ENCODE measurements at places on chromosomes 16 and 17. TPM values are rescaled to one million over a fixed set of nuclear protein-coding genes. Genes with fewer than 3 reads are reported as not detected.

GRCh38 chr16:58608601-58609136, 21.0 kb downstream of the CNOT1 start:
- H3K4me1 ChIP-seq, result peaks cover 3% of the 10 kb centered on the region
- peaks cover 4% of the 10 kb centered on the region for H3K36me3 ChIP-seq
- no peak for DNase-seq
- H3K27me3 ChIP-seq, result no peaks in the 10 kb centered on the region
- H3K4me3 ChIP-seq, result no peak overlapping the region

DNA sequence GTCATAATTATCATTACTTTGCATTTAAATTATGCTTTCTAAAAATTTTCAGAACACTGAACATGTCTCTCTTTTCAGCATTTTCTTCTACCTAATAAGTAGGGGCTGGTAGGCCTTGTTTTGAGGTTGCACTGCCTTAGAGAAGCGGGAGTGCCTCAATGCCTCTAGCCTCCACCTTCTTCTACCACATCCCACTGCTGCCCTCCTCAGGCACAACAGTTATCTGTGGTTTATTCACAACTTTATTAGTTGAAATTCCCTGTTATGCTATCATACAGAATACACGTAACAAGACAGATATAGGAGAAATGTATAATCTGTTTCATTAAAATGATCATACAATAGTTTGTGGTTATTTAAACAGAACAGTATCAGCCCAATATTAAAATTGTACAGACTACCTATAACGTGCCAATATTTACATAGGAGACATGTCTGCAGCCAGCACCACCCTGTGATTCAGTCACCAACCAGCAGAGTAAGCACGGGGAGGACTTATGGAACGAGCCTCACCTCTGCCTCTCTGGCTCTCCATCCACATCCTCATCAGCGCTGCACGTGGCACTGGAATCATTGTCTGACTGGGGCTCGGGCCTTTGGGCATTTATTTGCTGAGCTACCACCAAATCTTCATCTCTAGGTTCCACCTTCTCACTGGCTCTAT, 101.2 kb downstream of the TTC19 start:
- H3K4me1 ChIP-seq, result no peaks in the 10 kb centered on the region
- no peak overlapping the region for H3K4me3 ChIP-seq
- H3K27ac ChIP-seq, result no peak overlapping the region
- peaks cover 21% of the 10 kb centered on the region for H3K36me3 ChIP-seq

GRCh38 chr16:57899771-57900661, 70.9 kb downstream of the CNGB1 start:
- H3K27ac ChIP-seq, result no peak overlapping the region
- DNase-seq, result peak; percentile 70
- H3K4me1 ChIP-seq, result no peaks in the 10 kb centered on the region
- H3K4me3 ChIP-seq, result no peak overlapping the region
- no peaks in the 10 kb centered on the region for H3K36me3 ChIP-seq

DNA sequence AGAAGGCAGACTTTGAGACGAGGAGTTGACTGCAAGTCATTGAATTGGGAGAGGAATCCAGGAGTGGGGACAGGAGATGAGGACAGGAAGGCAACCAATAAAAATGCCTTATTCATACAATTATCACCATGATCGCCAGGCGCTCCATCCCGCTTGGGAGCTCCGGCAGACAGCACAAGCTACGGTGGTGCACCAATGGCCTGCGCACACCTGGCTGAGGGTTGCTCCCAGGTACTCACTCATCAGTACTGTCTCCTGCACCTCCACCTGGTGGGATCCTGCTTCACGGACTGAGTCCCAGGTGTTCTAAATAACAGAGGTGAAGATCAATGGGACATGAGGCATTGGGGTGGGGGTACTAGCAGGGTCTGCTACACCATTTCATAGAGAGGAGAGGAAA, 160.0 kb upstream of the TNRC6C start:
- H3K36me3 ChIP-seq, result no peaks in the 10 kb centered on the region
- DNase-seq, result no peak
- H3K27ac ChIP-seq, result no peak overlapping the region
- H3K27me3 ChIP-seq, result no peaks in the 10 kb centered on the region

- no peaks in the 10 kb centered on the region for H3K27me3 ChIP-seq
- peak overlapping the region; percentile 78 for H3K4me3 ChIP-seq
- DNase-seq, result peak; percentile 18
- peaks cover 3% of the 10 kb centered on the region for H3K36me3 ChIP-seq
- H3K4me1 ChIP-seq, result peaks cover 8% of the 10 kb centered on the region
- H3K27ac ChIP-seq, result peak overlapping the region; percentile 88
These were observed 15.2 kb upstream of the CA4 start for GRCh38 chr17:60134396-60135150.

DNA sequence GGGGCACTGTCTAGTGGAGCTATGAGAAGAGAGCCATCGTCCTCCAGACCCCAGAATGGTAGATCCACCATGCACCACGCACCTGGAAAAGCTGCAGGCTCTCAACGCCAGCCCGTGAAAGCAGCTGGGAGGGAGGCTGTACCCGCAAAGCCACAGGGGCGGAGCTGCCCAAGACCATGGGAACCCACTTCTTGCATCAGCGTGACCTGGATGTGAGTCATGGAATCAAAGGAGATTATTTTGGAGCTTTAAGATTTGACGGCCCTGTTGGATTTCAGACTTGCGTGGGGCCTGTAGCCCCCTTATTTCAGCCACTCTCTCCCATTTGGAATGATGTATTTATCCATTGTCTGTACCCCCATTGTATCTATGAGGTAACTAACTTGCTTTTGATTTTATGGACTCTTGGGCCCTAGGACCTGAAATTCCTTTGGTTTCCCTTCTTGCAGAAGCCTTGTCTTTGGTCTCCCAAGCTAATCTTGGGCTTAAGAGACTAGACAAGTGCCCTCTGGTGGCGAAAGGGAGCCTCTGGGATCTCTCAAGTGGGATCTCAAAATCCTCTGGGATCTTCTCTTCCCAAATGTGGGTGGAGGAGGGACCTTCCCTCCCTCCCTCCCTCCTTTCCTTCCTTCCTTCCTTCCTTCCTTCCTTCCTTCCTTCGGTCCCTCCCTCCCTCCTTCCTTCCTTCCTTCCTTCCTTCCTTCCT, 58.2 kb upstream of the HAPSTR1 start:
- H3K27ac ChIP-seq, result no peak overlapping the region
- no peaks in the 10 kb centered on the region for H3K27me3 ChIP-seq

DNA sequence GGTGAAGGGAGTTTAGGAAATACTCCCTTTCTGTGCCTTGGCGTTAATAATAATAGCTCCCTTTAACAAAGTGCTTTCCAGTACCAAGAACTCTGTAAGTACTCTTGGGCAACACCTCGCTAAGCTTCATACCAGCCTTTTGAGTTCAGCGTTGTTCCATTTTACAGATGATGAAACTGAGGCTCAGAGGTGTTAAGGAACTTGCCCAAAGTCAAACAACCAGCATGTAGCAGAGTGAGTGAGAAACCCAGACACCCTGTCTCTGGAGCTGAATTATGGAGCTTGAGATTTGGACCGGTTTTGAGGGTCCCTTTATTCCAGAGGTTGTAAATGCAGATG, 607 bp downstream of the KATNIP start:
- no peak for DNase-seq
- no peaks in the 10 kb centered on the region for H3K27me3 ChIP-seq
- H3K27ac ChIP-seq, result peak overlapping the region; percentile 74
- H3K4me3 ChIP-seq, result peak overlapping the region; percentile 73
- H3K4me1 ChIP-seq, result peaks cover 20% of the 10 kb centered on the region
- H3K36me3 ChIP-seq, result no peaks in the 10 kb centered on the region

- peaks cover 17% of the 10 kb centered on the region for H3K4me1 ChIP-seq
- no peak overlapping the region for H3K4me3 ChIP-seq
- no peak for DNase-seq
- H3K27me3 ChIP-seq, result no peaks in the 10 kb centered on the region
- H3K36me3 ChIP-seq, result peaks cover 19% of the 10 kb centered on the region
These were observed 7.2 kb downstream of the SLC38A10 start for GRCh38 chr17:81287741-81288430.

- H3K27ac ChIP-seq, result peak overlapping the region; percentile 81
- H3K4me3 ChIP-seq, result no peak overlapping the region
- no peaks in the 10 kb centered on the region for H3K27me3 ChIP-seq
- H3K4me1 ChIP-seq, result peaks cover 19% of the 10 kb centered on the region
- H3K36me3 ChIP-seq, result peaks cover 29% of the 10 kb centered on the region
- DNase-seq, result no peak
These were observed 7.8 kb downstream of the HSPB9 start for GRCh38 chr17:42130310-42130936.

DNA sequence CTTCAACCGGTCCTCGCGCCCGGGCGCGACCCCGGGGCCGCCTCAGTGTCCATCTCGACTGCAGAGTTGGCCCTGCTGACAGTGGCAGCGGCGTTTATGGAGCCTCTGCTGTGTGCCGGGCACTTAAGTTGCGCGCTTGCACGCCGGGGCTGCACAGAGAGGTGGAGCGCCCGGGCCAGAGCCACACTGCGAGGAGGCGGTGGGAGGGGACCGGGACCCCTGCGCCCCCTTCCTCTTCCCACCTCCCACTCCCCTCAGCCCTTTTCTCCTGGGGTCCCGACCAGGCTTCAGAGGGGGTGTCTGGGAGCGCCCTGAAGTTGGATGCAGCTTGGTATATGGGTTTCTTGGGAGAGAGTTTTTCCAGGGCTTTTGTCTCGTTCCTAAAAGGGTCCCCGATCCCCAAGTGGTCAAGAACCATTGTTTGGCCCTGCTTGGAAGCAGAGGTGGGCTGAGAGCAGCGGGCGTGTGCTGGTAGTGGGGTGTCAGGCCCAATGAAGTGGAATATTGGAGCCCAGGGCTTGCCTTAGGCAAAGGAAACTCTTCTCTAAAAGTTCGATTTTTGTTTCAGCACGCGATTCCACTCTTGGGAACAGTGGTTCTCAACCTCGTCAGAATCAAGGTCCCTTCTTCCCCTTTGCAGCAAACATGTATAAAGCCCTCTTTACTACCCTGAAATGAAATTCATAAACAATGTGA, 605 bp downstream of the MRTFB start:
- no peak for DNase-seq
- H3K36me3 ChIP-seq, result no peaks in the 10 kb centered on the region
- peak overlapping the region; percentile 84 for H3K4me3 ChIP-seq
- H3K27me3 ChIP-seq, result no peaks in the 10 kb centered on the region
- peak overlapping the region; percentile 79 for H3K27ac ChIP-seq
- H3K4me1 ChIP-seq, result peaks cover 5% of the 10 kb centered on the region

- H3K4me1 ChIP-seq, result peaks cover 32% of the 10 kb centered on the region
- no peaks in the 10 kb centered on the region for H3K27me3 ChIP-seq
- H3K27ac ChIP-seq, result peak overlapping the region; percentile 8
These were observed 84.4 kb upstream of the GSE1 start for GRCh38 chr16:85528528-85529387.

DNA sequence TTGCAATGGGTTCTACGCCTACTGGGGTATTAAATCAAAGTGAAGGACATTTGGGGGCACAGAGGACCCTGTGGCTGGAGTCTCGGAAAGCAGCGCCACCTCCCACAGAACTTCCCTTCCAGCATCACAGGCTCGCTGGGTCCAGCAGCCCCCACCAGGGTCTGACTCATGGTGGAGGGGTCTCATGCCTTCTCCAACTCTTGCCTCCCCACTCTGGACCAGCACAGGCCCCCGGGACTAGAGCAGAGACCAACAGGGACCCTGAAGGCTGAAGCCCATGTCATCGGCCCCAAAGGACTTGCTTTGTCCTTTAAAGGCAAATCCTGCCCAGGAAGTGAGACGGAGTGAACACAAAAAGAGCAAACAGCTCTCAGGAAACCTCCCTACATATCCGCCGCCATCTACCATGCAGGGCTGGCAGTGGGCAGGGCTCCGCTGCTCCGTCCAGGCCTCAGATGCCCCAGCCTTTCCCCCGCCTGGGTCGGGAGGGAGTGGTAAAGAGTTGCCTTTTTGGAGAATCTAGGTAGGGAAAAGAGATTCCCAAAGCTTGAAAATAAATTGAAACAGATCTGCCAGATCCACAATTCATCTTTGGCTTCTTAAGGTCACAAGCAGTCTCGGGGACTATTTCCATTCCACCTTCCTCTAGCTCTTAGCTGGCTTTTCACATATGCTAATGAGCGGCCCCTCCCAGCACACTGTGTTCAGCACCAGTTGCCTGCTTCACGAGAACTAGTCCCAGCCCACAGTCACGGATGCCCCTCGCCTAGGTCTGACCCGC, 2.1 kb upstream of the GPRC5C start:
- peaks cover 6% of the 10 kb centered on the region for H3K4me1 ChIP-seq
- H3K27ac ChIP-seq, result peak overlapping the region; percentile 94

- H3K4me1 ChIP-seq, result peaks cover 15% of the 10 kb centered on the region
- H3K4me3 ChIP-seq, result no peak overlapping the region
- peaks cover 5% of the 10 kb centered on the region for H3K36me3 ChIP-seq
These were observed 6.3 kb downstream of the CCDC102A start for GRCh38 chr16:57530104-57530521.

DNA sequence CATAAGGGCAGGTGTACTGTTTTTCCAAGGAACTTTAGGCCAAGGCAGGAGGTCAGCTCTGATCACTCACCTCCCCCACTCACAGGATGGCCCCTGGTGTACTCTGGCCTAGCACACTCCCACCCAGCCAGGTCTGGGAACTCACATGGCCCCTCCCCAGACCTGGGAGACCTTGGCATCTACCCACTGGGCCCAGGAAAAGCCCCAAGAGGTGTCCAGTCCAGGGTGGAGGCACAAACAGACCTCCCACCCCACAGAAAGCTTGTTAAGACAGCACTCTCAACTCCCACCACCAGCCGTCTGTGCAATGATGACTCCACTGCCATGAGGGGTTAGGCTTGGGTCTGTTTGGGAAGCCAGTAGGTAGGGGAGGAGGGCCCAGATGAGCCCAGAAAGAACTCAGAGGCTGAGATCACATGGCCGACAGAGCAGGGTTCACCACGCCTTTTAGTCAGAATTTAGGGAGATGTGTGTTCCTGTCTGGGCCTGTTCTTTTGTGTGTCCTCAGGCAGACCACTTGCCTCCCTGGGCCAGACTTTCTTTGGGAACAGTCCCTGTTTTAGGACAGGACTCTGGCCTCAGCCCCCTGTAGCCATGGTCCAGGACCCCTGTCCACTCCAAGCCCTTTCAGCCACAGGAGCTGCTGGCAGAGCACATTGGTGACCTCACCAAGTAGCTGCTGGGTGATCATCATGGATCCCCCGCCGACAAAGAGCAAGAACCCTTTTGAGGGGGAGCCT, 12.1 kb upstream of the CBFB start:
- no peaks in the 10 kb centered on the region for H3K36me3 ChIP-seq
- no peak for DNase-seq
- no peaks in the 10 kb centered on the region for H3K27me3 ChIP-seq
- no peak overlapping the region for H3K27ac ChIP-seq
- H3K4me1 ChIP-seq, result peaks cover 14% of the 10 kb centered on the region

GRCh38 chr17:1160591-1161390, 19.0 kb downstream of the ABR start:
- DNase-seq, result no peak
- no peaks in the 10 kb centered on the region for H3K4me1 ChIP-seq
- H3K27ac ChIP-seq, result no peak overlapping the region
- no peaks in the 10 kb centered on the region for H3K27me3 ChIP-seq

The CHST5 gene
- total RNA-seq, result 1.3 TPM

The SYNRG gene
- 67.4 TPM for total RNA-seq

The KCNG4 gene
- not detected for total RNA-seq

The PDILT gene
- not detected for total RNA-seq

The TGFB1I1 gene
- 45.4 TPM for total RNA-seq

The KIF19 gene
- 8.9 TPM for total RNA-seq

The STH gene
- not detected for total RNA-seq

The TM4SF5 gene
- not detected for total RNA-seq

The TBC1D3C gene
- not detected for total RNA-seq

The SLC52A1 gene
- 0.54 TPM for total RNA-seq

The TMC7 gene
- total RNA-seq, result 3.3 TPM

The SYT17 gene
- total RNA-seq, result 10.0 TPM
